ENCODE measurements at places on chromosomes 3 and 15.

DNA sequence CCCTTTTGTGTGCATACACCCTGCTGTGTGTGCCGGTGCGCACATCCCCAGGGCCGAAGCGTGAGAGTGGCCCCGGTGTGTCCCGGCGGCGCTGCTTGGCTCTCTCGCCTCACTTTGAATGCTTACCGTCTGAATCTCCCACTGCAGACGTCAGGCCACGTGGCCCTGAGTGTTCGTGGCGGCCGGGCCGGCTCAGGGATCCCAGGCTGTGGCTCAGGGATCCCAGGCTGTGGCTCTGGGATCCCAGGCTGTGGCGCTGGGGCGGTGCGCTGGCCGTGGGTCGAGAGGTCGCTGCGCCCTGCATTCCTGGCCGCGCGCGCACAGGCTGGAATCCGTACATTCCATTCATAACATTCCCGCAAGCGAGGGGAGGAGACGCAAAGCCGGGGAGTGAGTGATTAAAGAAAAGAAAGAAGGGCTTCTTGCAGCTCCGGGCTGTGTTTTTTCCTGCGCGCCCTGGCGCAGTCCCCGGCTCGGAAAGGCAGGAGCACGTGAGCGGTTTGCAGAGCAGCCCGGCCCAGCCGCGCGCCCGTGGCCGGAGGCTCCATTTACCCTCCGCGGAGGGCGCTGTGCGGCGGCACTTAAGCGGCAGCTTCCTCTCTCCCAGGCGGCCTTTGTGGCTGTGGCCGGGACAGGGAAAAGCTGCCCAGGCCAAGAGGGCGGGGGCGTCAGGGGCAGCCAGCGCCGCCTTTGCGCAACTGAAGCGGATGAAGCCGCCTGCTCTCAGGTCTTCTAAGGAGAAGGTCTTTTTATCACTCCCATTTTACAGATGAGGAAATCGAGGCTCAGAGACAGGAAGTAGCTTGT lies 87.0 kb upstream of the ALDH1L1 start:
- DNase-seq = no peak

GRCh38 chr15:84570164-84570735 lies 30.6 kb upstream of the ZSCAN2 start:
- DNase-seq = peak; percentile 77

DNA sequence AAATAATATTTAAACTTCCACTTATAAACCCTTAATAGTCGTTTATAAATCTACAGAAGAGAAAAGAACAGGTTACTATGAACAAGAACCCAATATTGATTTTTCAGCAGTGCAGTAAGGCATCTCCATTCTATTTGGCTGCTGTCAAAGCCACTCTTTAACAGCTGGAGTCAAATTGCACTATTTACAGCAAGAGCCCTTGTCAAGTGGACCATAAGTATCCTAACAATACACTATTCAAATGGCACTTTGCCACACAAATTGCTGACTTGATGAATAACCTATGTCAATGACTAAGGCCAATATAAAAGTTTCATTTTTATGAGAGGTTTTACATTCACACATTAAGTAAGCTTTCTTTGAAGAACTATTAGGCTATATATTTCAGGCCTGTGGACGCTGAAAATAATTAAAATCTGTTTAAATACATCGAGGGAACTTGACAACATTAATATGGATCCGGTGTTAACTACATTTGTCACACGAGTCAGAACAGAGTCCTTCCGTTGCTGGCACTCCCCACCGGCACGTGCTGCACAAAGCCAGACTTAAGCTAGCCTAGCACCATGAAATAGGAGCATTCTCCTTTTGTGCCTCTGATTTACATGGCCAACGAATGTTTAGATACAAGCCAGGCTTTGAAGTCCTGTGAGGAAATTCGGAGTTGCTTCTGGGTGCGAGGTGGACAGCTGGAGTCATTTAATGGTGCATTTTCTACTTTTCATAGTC lies 100.5 kb downstream of the WDR72 start:
- DNase-seq = no peak

GRCh38 chr15:76829939-76830338 lies 75.2 kb downstream of the SCAPER start:
- no peak for DNase-seq

DNA sequence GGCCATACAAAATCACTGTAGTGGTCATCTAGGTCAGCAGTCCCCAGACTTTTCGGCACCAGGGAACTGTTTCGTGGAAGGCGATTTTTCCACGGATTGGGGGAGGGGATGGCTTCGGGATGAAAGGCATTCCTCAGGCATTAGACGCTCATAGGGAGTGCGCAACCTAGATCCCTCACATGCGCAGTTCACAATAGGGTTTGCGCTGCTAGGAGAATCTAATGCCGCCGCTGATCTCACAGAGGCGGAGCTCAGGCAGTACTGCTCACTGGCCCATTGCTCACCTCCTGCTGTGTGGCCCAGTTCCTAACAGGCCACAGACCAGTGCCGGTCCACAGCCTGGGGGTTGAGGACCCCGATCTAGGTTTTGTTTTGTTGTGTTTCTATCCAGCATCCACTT lies 200.1 kb downstream of the SLC9A9 start:
- DNase-seq = no peak

DNA sequence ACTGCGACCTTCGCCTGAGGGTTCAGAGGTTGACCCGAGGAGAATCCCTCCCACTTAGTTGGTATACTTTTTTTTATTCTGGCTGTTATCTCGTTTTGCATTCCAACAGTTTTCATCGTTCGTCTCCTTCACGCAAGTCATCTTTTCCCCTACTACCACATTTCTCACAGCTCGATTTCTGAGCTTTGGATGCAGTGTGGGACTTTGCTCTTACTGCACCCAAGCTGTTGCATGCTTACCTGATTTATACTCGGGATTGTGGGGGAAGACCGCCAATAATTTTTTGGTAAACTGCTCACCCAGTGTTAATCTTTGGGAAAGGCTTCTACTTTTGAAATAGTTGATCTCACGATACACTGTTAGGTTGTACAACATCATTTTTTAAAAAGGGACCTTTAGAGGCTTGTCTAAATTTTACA lies 702 bp downstream of the TBC1D23 start:
- DNase-seq = no peak

- no peak for DNase-seq
These were observed 52.3 kb downstream of the KBTBD12 start for GRCh38 chr3:127967316-127967715.

DNA sequence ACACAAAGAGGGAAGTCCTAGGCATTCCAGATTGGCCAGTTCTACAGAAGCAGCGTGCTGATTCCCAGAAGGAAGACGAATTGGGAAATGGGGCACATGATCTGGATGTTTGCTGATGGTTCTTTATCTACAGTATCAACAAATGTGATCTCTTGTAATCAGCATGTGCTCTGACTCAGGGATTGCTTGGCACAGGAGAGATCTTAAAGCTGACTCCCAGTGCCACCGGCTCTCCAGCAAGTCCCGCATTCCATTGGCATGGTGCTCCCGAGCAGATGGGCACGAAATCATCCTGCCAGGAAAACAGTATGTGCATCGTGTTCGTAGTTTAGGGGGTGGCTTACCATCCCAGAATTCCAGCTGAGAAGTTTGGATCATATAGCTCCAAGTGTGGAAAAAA lies 259.9 kb upstream of the NR2F2 start:
- no peak for DNase-seq
